ENCODE measurements at places on chromosomes 5 and 9. TPM values are rescaled to one million over a fixed set of nuclear protein-coding genes. Genes with fewer than 3 reads are reported as not detected.

GRCh38 chr5:151683986-151684588 is 2.6 kb downstream of the SPARC start:
- DNase-seq, result no peak

The GPR150 gene
- not detected for total RNA-seq

GRCh38 chr5:141517880-141518617 is 29.2 kb downstream of the PCDHGC5 start:
- no peak for DNase-seq

DNA sequence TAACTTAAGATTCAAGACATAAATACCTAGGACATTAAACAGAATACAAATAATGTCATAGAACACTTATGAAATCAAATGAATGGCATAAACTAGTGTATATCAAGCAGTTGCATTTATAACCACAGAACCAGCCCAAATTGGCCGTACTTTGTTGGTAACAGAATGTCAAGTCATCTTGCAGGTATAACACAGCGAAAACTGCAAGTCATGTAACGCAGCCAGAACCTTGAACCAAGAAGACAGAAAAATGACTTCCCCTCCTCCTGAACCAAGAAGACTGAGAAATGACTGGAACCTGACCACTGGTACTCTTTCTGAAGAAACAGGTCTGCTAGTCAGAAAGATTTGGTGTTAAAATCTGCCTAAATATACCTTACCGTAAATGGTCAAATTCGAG is 38.9 kb downstream of the ANKRD31 start:
- DNase-seq, result no peak

The SUSD3 gene
- 1.4 TPM for total RNA-seq
